HT-29 (cell line): ENCODE measurements at places on chromosomes 7 and 10. TPM values are rescaled to one million over a fixed set of nuclear protein-coding genes. Genes with fewer than 3 reads are reported as not detected.

- DNase-seq: no peak
Observed at GRCh38 chr10:129914153-129914855, 49.8 kb downstream of the EBF3 start.

The SNX10 gene
- total RNA-seq: 0.23 TPM in 1 of 2 replicates, not detected in the other

DNA sequence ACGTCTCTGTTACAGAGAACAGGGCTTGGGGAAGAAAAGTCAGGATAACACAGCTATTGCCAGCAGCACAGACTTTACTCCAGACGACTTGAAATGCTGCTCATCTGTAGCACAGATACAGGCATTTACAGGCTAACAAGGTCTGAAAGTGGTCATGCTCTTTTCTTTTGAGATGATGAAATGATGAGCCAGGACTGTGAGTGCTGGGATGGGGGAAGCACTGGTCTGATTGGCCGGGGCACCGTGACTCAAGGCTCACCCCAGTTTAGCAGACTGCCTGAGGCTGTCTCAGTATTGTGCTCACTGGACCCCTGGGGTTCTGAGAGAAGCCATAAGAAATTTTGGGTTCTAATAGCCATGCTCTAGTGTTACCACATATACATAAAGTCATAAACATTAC, 12.4 kb downstream of the SMKR1 start:
- no peak for DNase-seq

The BMPER gene
- total RNA-seq: not detected in 2 replicates

DNA sequence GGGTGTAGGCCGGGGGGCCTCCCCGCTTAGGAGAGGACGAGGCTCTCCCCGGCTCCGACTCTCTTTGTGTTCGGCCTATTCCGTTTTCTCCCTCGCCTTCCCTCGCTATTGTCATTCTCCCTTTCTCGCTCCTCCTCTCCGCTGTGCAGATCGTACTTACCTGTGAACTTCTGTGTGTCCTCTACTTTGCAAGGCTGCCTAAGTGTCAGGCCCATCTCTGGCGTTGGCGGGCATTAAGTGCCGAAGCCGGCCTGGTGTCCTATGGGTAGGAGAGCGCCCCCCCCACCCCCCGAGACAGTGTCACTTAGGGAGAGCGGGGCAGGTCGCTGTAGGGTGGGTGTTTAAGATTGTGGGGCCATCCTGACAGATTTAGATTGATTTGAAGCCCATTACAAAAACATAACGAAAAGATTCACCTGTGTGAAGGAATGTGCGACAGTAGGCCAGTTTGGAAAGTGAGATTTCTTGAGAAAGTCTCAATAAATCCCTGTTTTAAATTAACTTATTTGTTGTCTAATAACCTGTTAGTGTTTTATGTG, 579 bp downstream of the RBM33 start:
- peak; percentile 71 for DNase-seq

DNA sequence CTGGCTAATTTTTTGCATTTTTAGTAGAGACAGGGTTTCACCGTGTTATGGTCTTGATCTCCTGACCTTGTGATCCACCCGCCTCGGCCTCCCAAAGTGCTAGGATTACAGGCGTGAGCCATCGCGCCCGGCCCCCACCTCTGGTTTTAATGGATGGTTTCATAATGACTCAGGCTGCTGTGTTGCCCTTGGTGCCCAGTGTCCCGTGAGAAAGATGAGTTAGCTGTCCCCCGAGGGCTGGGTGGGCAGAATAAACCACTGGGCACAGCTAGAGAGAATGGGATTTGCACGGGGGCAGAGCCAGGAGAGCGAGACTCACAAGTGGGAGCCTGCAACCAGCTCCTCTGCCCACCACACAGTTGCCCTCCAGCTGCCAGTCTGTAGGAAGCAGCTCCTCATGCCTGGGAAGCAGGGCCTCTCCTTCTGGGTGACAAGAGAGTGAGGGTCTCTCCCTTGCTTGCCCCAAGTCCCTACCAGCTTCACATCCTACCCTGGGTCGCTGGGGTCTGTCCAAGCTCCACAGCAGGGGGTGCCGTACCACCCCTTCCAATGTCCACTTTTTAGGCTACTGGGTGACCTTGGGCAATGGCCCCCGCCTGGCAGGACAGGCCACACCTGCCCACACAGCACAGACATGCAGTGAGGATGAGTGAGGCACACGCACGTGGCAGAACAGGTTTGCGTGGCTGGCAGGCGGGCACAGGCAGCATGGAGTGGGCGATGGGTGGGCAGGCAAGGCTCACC, 16.1 kb upstream of the NDST2 start:
- no peak for DNase-seq

DNA sequence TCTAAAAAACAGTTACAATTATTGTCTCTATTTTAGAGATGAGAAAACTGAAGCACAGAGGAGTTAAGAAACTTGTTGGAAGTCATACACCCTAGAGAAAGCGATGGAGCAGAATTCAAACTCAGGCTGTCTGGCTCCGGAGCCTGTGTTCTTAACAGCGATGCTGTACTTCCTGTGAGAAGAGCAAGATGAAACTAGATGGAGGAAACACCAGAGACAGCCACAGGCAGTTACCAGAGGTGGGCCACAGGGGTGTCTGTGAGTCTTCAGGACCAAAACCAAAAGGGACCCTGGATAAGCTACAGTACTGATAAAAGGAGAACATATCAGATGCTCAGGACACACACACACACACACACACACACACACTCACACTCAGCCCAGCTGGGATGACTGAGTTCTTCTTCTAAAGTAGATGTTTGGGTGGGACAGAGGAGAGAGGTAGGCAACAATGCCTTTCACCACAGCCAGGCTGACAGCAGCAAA, 289.2 kb downstream of the FZD1 start:
- no peak for DNase-seq

- DNase-seq: peak; percentile 68
Observed at GRCh38 chr7:95478272-95479037, 7.3 kb upstream of the ASB4 start.

- no peak for DNase-seq
Observed at GRCh38 chr10:44988957-44989585, 10.5 kb upstream of the DEPP1 start.

DNA sequence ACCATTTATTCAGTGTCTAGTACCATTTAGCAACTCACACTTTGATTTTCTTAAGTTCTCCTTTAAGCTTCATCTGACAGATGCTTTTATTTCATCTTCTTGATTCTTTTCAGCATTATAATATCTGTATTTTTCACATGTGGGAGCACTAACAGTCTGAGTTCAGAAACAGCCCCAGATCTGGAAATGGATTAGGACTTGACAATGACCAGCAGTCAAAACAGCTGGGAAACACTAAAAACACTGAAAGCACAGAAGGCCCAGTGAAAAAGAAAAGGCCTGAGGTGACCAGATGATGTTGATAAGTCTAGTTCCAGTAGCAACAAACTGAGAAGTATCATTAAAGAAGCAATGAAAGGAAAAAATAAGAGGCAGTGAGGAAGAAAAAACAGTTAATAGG, 304.7 kb upstream of the MYO3A start:
- DNase-seq: no peak

- DNase-seq: no peak
Observed at GRCh38 chr10:124301736-124302135, 117.0 kb downstream of the OAT start.

- DNase-seq: no peak
Observed at GRCh38 chr10:127434006-127434405, 115.1 kb upstream of the NPS start.

The GRIFIN gene
- total RNA-seq: not detected in 2 replicates

- no peak for DNase-seq
Observed at GRCh38 chr10:124126145-124126982, 33.0 kb upstream of the CHST15 start.

DNA sequence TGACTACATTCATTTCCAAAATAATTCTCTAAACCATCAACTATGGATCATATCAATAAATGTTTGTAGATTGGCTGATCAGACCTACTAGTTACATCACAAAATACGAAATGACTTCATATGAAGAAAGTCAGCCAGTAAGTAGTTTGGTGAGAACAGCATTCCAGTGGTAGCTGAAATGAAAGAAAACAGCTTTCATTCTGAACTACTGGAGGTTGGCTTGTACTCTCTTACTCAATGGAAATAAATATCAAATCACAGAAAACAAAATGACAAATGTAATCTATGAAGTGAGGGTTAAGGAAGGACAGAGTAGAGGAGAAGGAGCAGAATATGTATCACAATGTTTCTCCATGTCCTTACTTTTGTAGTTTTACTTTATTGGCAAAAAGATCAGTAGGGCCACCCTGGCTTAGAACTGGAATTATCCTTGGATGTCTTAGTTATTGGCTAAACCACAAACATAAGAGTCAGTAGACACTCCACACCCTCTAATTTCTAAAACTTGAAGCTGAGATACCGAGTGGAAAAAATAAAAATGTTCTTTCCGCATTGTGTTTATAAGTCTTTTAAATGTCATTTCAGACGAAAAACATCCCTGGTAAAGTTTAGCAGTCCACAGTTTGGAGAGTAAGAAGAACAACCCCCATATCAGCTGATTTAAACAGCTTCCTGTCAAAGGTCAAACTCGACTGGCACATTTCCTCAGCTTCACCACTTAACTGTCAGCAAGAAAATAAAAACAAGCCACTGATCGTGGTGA, 74.0 kb upstream of the DGKI start:
- no peak for DNase-seq
